NCI-H226 (cell line): ENCODE measurements at places on chromosomes 13 and 19.

DNA sequence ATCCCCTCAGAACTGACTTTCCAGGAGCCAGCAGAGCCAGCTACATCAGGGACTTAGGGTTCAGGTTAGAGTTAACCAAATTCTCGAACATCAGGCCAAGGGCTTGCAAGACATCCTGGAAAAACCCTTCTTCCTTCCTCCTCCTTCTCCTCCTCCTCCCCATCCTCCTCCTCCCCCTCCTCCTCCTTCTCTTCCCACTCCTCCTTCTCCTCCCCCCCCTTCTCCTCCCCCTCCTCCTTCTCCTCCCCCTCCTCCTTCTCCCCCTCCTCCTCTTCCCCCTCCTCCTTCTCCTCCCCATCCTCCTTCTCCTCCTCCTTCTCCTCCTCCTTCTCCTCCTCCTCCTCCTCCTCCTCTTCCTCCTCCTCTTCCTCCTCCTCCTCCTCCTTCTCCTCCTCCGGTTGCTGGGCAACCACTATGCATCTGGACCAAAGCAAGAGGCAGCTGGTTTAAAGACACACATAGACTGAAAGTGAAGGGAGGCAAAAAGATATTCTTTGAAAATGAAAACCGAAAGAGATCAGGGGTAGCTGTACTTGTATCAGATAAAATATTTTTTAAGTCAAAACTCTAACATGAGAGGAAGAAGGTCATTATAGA is 5.9 kb upstream of the CCL25 start:
- no peak for DNase-seq

GRCh38 chr13:61110732-61111131 is 304.9 kb downstream of the PCDH20 start:
- DNase-seq = no peak

DNA sequence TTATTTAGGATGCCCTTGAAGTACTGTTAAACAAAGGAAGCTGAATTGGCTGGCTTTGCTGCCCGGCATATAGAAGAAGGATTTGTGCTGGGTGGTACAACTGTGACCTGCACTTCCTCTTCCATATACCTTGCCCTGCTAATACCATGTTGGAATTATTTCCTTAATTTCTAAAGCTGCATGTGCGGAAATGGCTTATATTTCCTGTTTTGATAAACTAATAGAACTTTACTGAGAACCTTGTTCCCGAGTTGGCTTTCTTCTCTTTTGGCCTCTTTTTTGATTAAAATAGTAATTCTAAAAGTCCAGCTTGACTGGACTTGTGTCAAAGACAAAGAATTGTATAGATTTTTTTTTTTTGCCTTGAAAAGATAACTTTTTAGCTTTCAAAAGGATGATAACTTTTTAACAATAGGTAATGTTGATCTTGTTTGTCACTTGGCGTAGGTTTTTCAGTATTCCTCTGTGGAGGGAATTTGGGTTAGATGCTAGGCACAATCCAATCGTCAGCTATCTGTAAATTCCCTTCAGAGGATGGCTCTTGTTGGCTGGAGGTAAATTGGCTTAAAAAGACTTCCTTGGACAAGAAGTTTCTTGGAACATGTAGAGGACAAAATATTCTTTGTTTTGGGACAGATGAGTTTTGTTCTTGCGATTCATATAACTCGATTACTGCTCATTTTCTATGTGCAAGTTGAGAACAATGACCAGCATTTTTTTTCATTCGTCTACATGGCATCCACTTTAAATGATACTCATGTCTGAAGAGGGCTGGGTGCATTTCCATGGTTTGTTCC is 41.4 kb downstream of the COL4A2 start:
- DNase-seq = no peak

DNA sequence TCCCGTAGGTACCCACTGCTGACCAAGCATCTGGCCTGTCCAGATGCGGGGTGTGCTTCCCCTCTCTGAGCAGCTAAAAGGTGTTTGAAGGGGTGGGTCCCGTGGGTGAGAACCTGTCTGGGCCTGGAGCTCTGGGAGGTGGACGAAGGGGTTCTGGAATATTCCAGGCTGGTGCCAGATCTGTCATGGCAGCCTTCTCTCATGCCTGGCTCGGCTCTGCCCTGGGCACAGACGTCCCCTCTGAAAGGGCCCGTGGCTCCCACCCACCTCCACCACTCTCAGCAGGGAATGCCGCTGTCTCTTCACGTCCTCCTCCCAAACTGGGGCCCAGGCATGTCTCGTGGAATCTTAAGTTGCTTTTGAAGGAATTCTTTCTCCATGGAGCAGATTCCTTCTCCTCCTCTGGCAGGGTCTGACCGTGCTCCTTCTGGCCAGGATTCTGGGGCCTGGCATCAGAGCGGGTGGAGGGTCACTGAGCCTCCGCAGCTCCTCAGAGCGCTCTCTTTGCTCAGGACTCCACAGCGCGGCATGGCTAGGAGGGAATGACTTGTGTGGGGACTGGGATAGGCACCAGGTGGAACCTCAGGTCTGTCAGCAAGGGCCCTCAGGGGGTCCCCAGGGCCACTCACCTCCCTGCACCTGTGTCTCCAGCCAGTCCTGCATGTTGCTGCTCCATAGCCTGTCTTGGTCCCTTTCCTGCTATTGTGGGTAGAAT is 5.9 kb upstream of the MCF2L start:
- no peak for DNase-seq

- DNase-seq = no peak
Measured at GRCh38 chr13:111530137-111530870, 209.9 kb downstream of the TEX29 start.

- no peak for DNase-seq
Measured at GRCh38 chr13:112245179-112245724, 130.9 kb upstream of the SPACA7 start.

DNA sequence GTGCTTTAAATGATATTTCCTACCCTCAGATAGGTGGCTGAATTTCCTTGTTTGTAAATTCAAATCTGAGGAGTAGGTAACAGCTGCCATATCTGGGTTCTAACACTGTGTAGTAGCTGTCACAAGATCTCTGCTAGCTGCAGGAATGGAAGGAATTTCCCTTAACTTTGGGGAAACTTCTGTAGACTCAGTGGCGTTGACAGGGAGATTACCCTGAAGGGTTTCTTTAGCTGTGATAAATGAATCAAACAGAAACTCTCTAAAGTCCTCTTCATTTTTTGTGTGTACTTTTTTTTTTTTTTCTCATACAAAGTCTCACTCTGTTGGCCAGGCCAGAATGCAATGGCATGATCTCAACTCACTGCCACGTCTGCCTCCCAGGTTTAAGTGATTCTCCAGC is 5.3 kb upstream of the EPSTI1 start:
- peak; percentile 71 for DNase-seq

DNA sequence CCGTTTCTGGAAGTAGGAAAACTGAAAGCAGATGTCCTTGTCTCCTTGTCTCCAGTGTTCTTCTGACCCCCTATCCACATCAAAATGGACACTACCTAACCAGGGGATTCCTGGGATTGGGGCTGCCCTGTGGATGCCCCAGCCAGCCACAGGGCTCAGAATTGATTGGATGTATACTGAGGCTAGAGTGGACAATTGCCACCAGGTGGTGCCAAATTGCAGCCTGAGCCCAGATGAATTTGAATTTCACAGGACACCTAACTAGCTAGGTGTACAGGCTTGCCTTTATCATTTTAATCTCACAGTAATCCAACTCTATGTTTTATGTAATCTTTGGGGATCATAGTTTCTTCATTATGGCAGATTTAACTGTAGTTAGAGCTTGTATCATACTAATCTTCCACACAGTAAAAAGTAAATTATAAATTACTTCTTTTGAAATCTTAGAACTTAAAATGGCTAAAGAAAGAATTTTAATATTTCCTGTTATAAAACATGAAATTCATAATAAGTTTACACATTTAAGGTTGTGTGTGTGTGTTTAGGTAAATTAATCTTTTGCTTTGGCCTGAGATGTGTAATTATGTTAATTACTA is 58.0 kb downstream of the PIBF1 start:
- DNase-seq = peak; percentile 15

DNA sequence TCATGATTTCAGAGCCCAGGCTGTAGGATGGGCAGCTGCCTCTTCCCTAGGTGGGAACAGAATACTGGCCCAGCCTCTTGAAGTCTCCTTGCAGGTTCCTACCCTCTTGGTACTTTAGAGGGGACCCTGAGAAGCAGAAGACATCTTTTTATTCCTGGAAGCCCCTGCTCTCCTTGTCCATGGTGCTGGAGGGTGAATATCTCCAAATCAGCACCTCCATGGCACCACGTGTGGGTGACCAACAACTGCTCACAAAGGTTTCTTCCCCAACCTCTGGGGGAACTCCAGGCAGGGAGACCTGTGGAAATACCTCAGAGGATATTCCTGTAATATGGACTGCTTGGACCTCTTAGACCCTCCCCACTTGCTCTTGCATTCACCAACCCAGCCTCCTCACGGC is 48.1 kb upstream of the TSHZ3 start:
- no peak for DNase-seq

DNA sequence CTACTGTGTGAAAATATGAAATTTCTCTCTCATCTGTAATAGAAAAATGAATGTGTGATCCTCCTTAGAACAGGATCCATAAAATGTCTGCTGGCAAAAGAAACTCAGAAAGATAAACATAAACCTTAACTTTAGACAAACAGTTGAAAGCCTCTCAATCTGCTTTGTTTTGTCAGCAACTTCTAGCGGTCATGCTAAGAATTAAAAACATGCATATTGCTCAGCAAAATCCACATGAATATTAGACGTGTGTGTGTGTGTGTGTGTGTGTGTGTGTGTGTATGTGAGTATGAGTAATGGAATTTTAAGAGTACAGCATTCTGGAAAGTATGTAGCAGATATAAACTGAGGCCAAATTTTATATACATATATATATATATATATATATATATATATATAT is 1779.2 kb upstream of the MIR17HG start:
- DNase-seq = no peak
